ENCODE measurements at places on chromosomes 1 and 21. TPM values are rescaled to one million over a fixed set of nuclear protein-coding genes. Genes with fewer than 3 reads are reported as not detected.

Gene GUCA2B
- not detected for total RNA-seq

DNA sequence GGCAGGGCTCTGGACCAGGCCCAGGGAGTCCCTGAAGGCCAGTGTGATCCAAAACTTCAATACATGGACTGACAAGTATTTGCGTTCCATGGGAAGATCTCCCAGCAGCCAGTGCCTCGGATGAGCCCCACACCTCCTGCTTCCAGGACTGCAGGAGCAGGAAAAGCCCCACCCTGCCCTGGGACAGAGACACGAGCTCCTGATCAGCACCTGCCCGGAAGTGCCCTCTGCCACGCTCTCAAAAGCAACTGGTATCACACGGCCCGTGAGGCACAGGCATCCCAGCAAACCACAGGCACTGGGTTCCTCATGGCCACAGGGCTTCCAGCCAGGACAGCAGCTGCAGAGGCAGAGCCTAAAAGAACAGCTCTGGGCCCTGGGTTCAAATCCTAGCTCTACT is 48.6 kb downstream of the ACOT7 start:
- DNase-seq = no peak

DNA sequence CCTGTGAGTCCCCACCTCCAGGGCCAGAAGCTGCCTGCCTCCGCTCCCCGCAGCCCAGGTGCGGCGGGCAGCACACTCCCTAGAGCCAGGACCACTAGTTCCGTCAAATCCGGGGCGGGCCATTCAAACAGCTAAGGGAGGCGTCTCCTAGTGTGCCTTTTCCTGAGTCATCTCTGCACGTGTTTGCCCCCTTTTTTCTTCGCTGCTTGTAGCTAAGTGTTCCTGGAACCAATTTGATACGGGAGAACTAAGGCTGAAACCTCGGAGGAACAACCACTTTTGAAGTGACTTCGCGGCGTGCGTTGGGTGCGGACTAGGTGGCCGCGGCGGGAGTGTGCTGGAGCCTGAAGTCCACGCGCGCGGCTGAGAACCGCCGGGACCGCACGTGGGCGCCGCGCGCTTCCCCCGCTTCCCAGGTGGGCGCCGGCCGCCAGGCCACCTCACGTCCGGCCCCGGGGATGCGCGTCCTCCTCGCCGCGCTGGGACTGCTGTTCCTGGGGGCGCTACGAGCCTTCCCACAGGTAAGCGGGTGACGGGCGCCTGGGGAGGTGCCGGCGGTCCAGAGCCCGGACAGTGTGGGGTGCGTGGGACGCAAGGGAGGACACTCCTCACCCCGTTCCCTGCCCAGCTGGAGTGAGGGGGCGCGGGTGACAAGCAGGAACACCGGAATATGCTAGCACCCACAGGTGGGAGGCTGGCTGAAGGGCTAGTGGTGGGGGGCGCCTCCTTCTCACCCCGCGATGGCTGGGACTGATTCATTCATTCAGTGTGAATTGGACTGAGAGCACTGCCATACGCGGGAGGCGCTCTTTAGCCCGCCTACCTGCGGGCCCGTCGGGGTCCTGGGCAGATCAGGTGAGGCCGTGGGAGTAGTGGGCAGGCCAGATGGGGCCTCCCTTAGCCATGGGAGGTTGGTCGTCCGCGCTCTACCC is at the start of gene TNFRSF8:
Gene TNFRSF8, plus strand, starts transcription at position 163 of the 932 bp plus-strand sequence. Its CDS starts 296 bp downstream, at position 459.
- peak; percentile 63 for DNase-seq

DNA sequence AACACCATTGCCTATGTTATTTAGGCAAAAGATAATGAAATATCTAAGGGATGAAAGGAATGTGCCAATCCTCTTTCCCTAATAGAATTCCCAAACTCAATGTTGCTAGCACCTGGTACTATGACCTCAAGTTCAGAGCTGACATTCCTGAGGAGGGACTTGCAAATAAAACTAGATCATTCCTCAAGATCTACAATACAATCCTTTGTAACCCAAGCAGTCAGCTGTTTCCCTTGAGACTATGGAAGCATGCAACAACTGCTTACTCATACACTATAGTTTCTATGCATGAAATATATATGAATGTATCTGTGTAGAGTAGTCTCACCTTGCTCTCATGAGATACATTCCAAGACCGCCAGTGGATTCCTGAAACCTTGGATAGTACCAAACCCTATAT is 65.0 kb downstream of the ABL2 start:
- DNase-seq = peak; percentile 90

GRCh38 chr1:63129855-63130254 is 192.5 kb upstream of the FOXD3 start:
- no peak for DNase-seq

DNA sequence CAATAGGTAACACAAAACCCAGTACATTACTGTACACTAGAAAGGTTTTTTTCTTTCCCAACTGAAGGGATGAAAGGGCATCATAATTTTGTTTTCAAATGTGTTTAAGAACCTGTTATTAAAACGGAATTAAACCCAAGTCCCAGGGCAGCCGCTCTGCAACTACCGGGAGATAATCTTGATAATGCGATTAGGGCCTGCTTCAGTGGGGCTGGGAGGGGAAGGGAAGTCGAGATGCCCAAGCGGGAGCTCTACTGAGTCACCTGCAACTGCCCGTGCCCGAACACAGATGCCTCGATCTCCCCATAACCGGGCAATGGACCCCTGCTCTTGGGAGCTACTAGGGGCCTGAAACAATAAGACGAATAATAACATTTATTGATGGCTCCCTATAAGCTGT is 61.4 kb downstream of the KAZN start:
- DNase-seq = no peak

GRCh38 chr1:119554183-119554582 is 47.2 kb downstream of the HSD3B1 start:
- peak; percentile 68 for DNase-seq

- DNase-seq = no peak
Observed at GRCh38 chr1:180945551-180945950, 32.9 kb downstream of the KIAA1614 start.

- DNase-seq = no peak
Observed at GRCh38 chr1:75796376-75797272, at the start of gene MSH4. Gene MSH4, plus strand, starts transcription at chr1:75796882. Its CDS starts 104 bp downstream, at chr1:75796986.

GRCh38 chr1:14513111-14513510 is 85.4 kb upstream of the KAZN start:
- DNase-seq = no peak

- DNase-seq = no peak
Observed at GRCh38 chr1:29081201-29081600, 42.5 kb downstream of the TMEM200B start.

GRCh38 chr1:13829152-13829769 is 129.3 kb downstream of the PRDM2 start:
- no peak for DNase-seq
